ENCODE measurements at places on chromosomes 5 and 9.

DNA sequence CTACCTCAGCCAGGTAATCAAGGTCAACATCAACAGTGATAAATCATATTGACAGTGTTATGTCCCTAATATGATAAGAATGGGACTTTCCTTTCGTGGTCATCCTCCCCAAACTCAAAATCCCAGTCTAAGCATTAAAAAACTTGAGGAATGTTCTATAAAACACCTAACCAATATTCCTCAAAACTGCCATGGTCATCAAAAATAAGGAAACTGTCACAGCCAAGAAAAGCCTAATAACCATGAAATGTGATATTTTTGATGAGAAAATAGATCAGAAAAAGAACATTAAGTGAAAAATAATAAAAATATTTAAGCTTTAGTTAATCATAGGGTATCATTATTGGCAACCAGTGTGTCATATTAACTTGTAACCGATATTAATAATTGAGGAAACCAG lies 232.1 kb upstream of the ATP10B start:
- H3K27me3 ChIP-seq: no peaks in the 10 kb centered on the region
- H3K36me3 ChIP-seq: no peaks in the 10 kb centered on the region
- no peaks in the 10 kb centered on the region for H3K4me1 ChIP-seq
- H3K27ac ChIP-seq: no peak overlapping the region

DNA sequence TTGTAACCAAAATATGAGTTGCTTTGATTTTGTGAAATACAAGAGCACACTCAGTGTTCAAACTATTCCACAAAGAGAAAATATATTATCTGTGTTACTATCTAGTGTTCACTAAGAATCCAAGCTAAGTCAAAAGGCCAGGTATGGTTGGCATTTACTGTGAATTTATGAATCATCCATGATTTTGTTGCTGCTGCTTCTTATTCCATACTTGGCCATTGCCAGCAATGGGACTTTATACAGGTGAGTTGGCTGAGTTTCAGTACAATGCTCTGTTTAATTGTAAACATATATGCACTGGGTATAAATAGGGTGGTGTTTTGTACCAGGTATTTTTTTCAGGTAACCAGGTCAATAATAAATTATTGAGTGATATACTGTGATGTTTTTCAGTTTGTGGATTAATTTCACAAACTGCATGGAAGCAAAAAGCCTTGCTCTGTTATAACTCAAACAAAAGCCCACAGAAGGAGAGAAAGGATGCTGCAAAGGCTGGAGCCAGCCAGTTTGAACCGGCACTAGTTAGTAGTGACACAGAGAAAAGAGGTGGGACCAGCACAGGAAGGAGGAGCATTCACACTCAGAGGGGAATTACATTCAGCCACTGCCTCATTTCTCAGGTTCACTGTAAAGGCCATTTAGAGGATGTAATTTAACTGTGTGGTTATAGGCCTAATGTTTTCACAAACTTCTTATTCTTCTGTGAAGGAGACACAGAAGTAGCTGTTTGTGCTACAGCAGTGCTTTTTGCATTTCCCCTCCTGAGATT lies 381.8 kb downstream of the ADGRV1 start:
- no peaks in the 10 kb centered on the region for H3K36me3 ChIP-seq
- no peaks in the 10 kb centered on the region for H3K27me3 ChIP-seq
- no peak for DNase-seq
- no peak overlapping the region for H3K4me3 ChIP-seq

- H3K27ac ChIP-seq: no peak overlapping the region
- DNase-seq: no peak
- no peaks in the 10 kb centered on the region for H3K36me3 ChIP-seq
- no peaks in the 10 kb centered on the region for H3K27me3 ChIP-seq
Observed at GRCh38 chr9:4657426-4658159, 4.5 kb upstream of the PLPP6 start.

DNA sequence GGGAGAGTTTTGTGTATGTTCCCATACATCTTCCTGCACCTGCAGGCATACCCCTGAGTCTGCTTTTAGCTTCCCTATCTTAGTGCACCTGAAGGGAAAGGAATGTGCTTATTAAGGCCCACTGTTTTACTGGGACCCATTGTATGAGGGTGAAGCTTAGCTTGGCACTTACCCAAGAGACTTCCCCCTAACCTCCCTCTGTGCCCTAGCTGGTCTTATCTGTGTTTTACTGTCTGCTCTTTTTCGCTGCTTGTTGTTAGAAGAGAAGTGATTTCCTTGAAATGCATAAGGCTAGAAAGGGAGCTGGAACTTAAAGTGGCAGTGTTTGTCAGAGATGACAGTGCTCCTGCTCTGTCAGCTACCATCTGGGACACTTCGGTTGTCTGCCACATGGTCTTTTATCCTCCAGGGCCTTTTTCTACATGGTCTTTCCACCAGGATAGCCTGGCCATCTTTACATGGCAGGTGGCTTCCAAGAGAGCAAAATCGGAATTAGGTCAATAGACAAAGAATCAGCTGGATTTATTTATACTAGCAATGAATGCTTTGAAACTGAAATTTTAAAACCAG lies 122.5 kb upstream of the SLC44A1 start:
- H3K27me3 ChIP-seq: no peaks in the 10 kb centered on the region
- H3K4me3 ChIP-seq: no peak overlapping the region
- no peak for DNase-seq
- H3K27ac ChIP-seq: no peak overlapping the region
- no peaks in the 10 kb centered on the region for H3K4me1 ChIP-seq
- H3K36me3 ChIP-seq: no peaks in the 10 kb centered on the region

DNA sequence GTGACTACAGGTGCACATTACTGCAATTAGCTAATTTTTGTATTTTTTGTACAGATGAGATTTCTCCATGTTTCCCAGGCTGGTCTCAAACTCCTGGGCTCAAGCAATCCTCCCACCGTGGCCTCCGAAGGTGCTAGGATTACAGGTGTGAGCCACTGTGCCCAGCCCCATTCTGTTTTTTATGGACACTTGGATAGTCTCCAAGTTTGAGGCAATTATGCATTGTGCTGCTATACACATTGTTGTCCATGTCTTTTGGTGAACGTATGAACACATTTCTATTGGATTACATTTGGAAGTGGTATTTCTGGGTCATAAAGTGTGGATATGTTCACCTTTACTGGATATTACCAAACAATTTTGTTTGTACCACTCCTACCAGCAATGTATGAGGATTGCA lies 22.4 kb upstream of the PLPP1 start:
- H3K4me1 ChIP-seq: peaks cover 7% of the 10 kb centered on the region
- no peak overlapping the region for H3K4me3 ChIP-seq
- H3K27me3 ChIP-seq: no peaks in the 10 kb centered on the region
- no peak for DNase-seq

- H3K4me1 ChIP-seq: peaks cover 27% of the 10 kb centered on the region
- no peak overlapping the region for H3K4me3 ChIP-seq
Observed at GRCh38 chr9:22037954-22038690, 29.0 kb upstream of the CDKN2B start.

DNA sequence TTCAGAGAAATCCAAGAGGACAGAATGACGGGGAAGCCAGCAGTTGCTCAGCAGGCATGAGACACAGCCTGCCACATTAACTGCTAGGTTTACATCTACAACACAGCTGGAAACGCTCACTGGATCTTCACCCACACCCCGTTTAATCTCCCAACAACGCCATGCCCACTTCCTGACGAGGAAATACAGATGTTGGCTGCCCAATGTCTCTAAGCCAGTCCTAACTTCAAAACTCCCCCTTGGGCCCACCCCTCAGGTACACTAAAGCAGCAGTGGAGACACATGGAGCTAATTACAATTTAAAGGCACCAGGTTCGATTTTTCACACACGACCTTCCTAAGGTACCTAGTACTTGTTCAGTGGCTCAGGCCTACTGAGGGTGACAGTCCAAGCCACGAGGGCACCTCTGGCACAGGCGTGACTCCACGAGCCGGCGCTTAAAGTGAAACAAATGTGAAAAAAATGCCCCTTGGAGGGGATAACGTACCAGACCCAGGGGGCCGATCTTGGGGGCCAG lies 904 bp downstream of the RPL12 start:
- H3K4me1 ChIP-seq: peaks cover 38% of the 10 kb centered on the region
- H3K4me3 ChIP-seq: peak overlapping the region; percentile 61
- H3K27me3 ChIP-seq: no peaks in the 10 kb centered on the region
- H3K36me3 ChIP-seq: no peaks in the 10 kb centered on the region
- DNase-seq: no peak

- H3K4me3 ChIP-seq: no peak overlapping the region
- H3K27ac ChIP-seq: no peak overlapping the region
- no peak for DNase-seq
- no peaks in the 10 kb centered on the region for H3K27me3 ChIP-seq
Observed at GRCh38 chr9:26773056-26773455, 119.5 kb downstream of the CAAP1 start.

DNA sequence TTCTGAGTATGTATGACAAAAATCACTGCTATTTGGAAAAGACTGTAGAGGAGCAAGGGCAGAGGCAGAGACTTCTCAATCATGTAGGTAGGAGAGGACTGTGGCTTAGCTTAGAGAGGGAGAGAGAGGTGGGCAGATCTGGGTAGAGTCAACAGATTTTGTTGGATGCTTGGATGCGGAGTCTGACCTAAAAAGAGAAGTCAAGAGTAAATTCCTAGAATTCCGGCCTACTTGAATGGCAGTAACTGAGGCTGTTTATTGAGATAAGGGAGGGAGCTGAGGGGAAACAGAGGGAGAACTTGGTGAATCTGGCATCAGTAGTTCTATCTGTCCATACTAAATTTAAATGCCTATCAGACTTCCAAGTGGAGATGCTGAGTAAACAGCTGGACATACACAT lies 2.4 kb downstream of the TICAM2 start:
- no peak for DNase-seq
- H3K27me3 ChIP-seq: no peaks in the 10 kb centered on the region
- no peak overlapping the region for H3K4me3 ChIP-seq
- H3K4me1 ChIP-seq: peaks cover 44% of the 10 kb centered on the region

GRCh38 chr5:31855134-31856040 lies 216.5 kb downstream of the PDZD2 start:
- H3K27ac ChIP-seq: peak overlapping the region; percentile 72
- H3K4me3 ChIP-seq: peak overlapping the region; percentile 48
- H3K4me1 ChIP-seq: peaks cover 24% of the 10 kb centered on the region
- no peaks in the 10 kb centered on the region for H3K27me3 ChIP-seq

- H3K4me1 ChIP-seq: no peaks in the 10 kb centered on the region
- no peak overlapping the region for H3K27ac ChIP-seq
- H3K27me3 ChIP-seq: no peaks in the 10 kb centered on the region
- DNase-seq: no peak
- no peak overlapping the region for H3K4me3 ChIP-seq
Observed at GRCh38 chr9:83385317-83385716, 152.9 kb downstream of the FRMD3 start.

- no peak overlapping the region for H3K27ac ChIP-seq
- no peaks in the 10 kb centered on the region for H3K4me1 ChIP-seq
- no peaks in the 10 kb centered on the region for H3K36me3 ChIP-seq
- DNase-seq: no peak
- H3K27me3 ChIP-seq: no peaks in the 10 kb centered on the region
- no peak overlapping the region for H3K4me3 ChIP-seq
Observed at GRCh38 chr5:171270136-171270535, 38.9 kb upstream of the TLX3 start.

- H3K4me1 ChIP-seq: no peaks in the 10 kb centered on the region
- H3K36me3 ChIP-seq: no peaks in the 10 kb centered on the region
- no peaks in the 10 kb centered on the region for H3K27me3 ChIP-seq
- H3K27ac ChIP-seq: no peak overlapping the region
- DNase-seq: no peak
- no peak overlapping the region for H3K4me3 ChIP-seq
Observed at GRCh38 chr5:76742583-76742982, 26.7 kb downstream of the F2R start.

DNA sequence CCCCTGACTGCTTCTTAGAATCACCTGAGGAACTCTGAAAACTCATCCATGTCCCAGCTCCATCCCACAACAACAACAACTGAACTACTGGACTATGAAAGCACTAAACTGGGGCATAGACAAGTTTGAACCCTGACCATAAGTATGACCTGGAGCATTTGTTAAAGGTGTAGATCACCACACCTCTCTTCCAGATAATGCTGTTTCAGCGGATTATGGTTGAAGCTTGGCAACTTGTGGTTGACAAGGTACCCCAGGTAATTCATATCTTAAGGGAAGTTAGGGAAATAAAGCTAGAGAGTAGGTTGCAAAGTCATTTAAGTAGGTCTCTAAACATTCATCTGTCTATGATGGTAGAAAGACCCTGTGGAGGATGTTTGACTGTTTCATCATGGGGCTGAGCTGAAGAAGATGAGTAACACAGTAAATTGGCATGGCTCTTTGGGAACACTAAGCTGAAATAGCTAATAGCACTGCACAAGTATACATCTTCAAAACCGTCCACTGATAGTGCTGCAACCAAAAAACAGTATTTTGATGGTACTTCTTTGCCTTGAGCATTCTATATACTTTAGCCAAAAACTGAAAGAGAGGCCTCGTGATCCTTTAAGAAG lies 80.2 kb downstream of the TMEM174 start:
- no peaks in the 10 kb centered on the region for H3K36me3 ChIP-seq
- DNase-seq: no peak
- H3K27ac ChIP-seq: no peak overlapping the region

DNA sequence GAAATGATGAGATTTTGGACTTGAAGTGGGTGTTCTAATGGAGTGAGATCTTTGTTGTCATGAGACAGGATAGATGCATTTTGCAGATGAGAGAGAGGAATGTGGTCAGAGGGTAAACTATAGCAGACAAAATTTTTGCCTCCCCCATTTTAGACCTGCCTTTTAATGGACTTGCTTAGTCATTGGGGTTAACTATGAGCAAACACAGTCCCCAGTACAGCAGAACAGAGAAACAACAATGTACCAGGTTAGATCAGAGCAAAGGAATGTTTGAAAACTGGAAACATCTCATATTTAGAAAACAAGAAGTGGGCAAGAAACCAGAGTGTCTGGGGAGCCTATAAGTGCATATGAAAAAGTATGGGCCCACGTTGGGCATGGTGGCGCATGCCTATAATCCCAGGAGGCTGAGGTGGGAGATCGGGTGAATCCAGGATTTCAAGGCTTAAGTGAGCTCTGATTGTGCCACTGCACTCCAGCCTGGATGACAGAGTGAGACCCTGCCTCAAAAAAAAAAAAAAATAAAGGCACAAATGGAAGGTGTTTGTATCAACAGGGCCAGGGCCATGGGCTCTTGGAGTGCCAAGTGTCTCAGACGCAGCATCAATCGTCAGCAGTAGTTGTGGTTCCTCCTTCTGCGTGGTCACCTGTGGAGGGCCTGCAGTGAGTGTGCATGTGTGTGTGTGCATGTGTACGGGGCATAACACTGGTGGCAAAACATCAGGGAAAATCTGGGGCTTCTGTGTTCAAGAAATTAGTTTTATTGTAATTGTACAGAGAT lies 214.4 kb upstream of the S1PR3 start:
- no peaks in the 10 kb centered on the region for H3K36me3 ChIP-seq
- no peak for DNase-seq
- H3K27ac ChIP-seq: no peak overlapping the region
